Muscle of back (tissue), 13 donors: ENCODE measurements at places on chromosomes 7 and 10.

- no peak for DNase-seq
Measured at GRCh38 chr7:131254211-131254610, 73.5 kb upstream of the MKLN1 start.

GRCh38 chr7:8362723-8363369, 70.6 kb upstream of the NXPH1 start:
- no peak for DNase-seq

- DNase-seq = no peak
Measured at GRCh38 chr10:62268027-62268398, 631 bp downstream of the RTKN2 start.

- DNase-seq = no peak
Measured at GRCh38 chr7:12921751-12922345, 234.4 kb downstream of the ARL4A start.

DNA sequence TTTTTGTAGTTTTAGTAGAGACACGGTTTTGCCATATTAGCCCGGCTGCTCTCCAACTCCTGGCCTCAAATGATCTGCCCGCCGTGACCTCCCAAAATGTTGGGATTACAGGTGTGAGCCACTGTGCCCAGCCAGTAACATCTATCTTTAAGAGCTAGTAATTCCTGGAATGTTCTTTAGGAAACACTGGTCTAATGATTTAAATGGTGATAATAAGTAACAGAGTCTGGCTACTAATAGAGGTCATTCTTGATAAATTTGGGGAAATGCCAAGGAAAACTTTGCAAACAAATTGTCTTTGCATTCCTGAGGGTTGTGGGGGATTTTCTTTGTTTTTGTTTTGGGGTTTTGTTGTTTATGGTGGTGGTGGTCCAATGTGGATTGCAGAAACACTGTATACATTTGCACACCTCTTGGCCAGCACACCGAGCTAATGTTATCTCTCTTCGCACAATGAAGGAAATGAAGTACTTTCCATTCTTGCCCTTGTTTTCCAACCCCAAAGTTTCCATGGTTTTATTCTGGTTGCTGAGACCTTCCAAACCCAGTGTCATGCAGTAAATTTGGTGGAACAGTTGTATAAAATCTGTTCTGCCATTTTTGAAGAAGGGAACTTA, 51.3 kb upstream of the WIPF3 start:
- no peak for DNase-seq
